ENCODE measurements at places on chromosomes 11 and 22. TPM values are rescaled to one million over a fixed set of nuclear protein-coding genes. Genes with fewer than 3 reads are reported as not detected.

SLC15A3 gene
- 33.7 TPM for total RNA-seq

CRYBB2 gene
- not detected for total RNA-seq

- no peak for DNase-seq
Measured at GRCh38 chr22:40015358-40015976, 20.7 kb downstream of the FAM83F start.

DNA sequence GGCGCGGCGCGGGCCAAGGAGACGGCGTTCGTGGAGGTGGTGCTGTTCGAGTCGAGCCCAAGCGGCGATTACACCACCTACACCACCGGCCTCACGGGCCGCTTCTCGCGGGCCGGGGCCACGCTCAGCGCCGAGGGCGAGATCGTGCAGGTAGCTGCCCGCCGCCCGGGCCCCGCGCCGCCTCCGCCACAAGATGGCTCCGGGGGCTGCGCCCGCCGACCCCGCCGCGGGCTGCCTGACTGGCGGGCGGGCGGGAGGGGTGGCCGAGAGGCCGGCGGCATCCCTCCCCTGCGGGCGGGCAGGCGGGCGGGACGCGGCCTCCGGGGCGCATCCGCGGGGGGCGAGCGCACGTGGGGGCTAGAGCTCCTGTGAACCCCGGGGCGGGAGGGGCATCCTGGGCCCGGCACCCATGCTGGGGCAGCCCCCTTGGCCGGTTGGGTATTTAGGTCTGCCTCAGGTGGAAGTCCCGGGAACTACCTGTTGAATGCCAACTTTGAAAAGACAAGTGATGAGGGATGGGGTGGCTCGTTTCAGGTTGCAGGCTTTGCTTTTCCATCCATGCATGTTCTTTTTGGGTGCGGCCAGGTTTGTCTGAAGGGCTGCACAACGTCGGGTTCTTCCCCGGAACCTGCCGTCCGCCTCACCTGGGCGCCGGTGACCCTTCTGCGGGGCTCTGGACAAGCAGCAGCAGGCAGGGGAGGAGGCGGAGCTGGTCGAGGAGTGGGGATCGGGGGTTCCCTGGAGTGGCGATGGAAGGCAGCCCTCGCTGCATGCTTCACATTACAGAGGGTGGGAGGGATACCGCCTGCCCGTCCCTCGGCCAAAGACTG lies 760 bp downstream of the ZNRF3 start:
- peak; percentile 79 for DNase-seq

DNA sequence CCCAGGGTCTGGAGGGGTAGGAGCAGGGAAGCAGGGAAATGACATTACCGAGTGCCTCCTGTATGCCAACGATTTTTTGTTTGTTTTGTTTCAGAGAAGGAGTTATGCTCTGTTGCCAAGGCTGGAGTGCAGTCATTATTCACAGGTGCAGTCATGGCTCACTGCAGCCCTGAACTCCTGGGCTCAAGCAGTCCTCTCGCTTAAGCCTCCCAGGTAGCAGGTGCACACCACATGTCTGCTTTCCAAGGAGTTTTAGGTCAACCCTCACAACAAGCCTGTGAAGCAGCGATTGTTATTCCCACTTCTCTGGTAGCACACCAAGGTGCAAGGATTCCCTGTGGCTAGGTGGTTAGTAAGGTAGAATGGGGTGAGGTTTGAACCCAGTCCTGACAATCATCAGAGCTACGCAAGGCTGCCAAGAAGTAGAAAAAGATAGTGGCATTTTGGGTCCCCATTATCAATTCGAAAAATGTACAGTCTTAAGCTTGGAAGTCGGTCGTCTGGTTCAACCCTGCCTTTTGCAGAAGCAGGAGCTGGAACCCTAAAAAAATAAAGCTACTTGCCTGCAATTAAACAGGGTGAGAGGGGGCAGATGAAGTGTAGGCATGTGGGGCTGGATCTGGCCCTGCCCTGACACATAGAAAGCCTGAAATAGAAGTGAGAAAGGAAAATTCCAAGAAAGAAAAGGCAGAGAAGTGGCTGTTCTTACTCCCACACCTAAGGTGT lies 9.1 kb downstream of the UCP3 start:
- DNase-seq = no peak

KDM4D gene
- total RNA-seq = 1.5 TPM

RAB36 gene
- 1.0 TPM for total RNA-seq

OR2AT4 gene
- total RNA-seq = not detected

- DNase-seq = no peak
Measured at GRCh38 chr22:32584650-32585049, 110.0 kb downstream of the FBXO7 start.

Data from H1 (cell line).